ENCODE measurements at places on chromosomes 6 and 20.

DNA sequence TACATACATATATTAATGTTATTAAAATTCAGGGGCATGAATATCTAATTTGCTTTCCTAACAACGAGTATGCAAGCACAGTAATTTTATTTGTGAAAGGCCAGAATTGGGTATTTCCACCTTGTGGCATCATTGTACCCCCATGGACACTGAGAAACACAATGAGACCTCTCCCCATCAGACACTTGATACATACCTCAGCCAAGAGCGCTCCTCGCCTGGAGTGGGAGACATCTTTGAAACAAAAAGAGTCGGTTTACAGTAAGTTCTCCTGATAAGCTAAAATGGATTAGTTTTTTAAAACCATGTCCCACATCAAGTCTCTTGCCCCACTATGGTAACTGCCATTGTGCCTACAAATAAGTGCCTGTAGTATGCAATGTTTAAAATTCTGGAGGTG is 2.1 kb downstream of the CNR1 start:
- peak; percentile 14 for DNase-seq

- no peak for DNase-seq
Measured at GRCh38 chr6:36113703-36114102, 16.6 kb upstream of the MAPK13 start.

DNA sequence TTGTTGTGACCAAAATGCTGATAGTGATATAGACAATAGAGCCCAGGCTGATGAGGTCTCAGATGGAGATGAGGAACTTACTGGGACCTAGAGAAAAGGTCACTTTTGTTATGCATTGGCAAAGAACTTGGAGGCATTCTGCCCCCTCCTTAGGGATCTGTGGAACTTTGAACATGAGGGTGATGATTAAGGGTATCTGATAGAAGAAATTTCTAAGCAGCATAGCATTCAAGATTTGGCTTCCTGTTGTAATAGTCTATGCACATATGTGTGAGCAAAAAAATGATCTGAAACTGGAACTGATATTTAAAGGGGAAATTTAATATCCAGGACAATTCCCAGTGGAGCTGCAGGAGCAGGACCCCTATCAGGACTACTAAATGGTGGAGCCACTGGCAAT is 17.1 kb downstream of the HLA-A start:
- DNase-seq, result no peak

GRCh38 chr20:38620441-38620840 is 18.8 kb downstream of the ARHGAP40 start:
- DNase-seq, result peak; percentile 45

DNA sequence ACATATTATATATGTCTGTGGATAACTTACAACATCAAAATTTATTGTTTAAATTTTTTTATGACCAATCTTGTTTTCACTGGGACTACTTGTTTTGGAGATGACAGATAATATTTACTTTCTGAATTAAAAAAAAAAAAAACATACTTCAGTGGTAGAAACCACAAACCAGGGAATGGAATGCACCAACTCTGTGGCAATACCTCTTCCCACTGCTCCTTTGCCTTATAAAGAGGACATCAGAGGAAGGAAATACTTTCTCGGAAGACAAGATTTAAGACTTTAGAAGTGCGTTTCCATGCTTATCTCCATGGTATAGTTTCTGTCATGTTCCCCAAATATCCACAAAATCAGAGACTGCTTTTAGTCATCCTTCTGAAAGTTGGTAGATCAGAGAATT is 1241.1 kb upstream of the EYS start:
- DNase-seq, result no peak

- no peak for DNase-seq
Measured at GRCh38 chr6:33746036-33746600, 587 bp downstream of the IP6K3 start.

- no peak for DNase-seq
Measured at GRCh38 chr20:63273635-63274380, 1.2 kb downstream of the ARFGAP1 start.

GRCh38 chr20:48207505-48207904 is 422.2 kb upstream of the SULF2 start:
- no peak for DNase-seq

DNA sequence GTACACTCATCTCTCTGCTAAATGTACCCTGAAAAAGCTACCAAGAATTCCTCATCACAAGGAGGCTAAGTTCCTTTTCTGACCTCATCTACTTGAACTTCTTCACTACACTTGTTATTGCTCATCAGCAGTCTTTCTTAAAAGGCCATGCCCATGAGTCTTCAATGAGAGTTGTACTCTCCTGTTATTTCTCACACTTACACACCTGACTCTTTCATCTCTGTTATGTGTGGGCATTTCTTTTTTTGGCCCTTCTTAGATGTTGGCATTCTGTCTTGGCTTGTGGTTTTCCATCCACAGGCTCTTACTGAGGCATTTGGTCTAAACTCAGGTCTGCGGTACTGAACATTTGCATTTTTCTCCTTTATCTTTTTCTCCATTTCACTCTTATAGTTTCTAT is 10.7 kb upstream of the SLC17A1 start:
- no peak for DNase-seq

DNA sequence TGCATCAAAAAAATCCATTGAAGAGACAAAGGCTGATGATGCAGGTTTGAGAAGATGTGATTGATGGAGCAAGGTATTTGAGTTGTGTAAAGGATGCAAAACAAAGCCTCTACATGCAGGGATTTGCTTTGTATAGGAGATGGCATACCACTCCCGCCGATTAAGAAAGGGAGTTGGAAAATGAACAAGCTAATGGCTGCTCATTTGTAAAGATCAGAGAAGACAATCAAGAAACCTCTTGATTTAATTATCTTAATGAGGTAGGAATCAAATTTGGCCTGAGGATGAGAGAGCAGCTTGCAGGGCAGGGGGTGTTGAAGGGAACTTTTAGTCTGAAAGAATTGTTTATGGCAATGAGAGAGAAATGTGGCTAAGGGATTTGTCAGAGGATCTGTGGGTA is 448.2 kb upstream of the ADGRB3 start:
- DNase-seq, result peak; percentile 5

DNA sequence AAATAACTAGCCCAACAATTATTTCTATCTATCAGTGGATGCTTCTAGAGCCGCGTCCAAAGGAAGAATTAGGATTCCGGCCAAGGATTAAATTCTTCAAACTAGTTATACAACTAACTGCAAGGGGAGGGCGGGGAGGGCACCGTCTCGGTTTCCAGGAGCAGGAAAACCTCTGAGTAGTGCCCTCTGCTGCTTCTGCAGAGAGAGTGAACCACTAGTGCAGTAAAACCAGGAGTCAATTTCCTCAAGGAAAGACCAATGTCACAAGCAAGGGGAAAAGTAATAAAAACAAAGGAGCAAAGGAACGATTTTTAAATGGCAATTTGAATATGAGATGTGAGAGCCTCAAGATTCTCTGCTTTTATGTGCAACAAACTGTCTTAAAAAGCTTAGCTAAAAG is 16.5 kb upstream of the UBE2J1 start:
- no peak for DNase-seq

DNA sequence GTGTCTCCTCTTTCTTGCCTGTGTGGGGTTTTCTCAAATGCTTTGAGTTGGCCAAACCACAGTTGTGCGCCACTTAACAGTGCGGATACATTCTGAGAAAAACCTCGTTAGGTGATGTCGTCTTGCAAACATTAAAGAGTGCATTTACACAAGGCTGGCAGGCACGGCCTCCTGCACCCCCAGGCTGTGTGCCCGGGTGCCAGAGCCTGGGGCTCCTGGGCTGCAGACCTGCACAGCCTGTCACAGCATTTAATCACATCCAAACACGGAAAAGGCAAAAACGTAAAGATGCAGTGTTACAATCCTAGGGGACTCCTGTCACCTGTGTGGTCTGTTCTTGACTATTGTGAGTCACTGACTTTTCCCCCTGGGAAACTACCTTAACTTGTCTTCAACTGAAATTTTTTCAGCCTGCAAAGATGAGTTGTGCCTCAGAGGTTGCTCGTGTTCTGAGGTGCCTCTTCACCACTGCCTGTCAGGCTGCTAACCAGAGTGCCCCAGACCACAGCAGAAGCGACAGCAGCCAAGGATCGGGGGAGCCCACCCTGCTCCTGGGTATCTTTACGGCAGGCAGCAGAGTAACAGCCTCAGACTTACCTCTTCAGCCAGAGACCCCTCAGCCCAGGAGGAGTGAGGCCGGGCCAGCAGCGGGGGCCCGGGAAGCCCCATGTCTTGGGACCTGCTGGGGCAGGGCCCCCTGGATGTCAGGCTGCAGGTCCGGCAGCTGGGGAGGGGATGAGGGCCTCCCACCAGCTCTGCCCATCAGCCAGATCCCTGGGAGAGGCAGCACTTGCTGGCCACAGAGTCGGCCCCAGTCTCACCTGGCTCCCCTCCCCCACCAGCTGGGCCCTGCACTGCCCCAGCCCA is 683 bp upstream of the C20orf204 start:
- no peak for DNase-seq

- DNase-seq, result no peak
Measured at GRCh38 chr6:168195712-168196111, 116.7 kb upstream of the FRMD1 start.

DNA sequence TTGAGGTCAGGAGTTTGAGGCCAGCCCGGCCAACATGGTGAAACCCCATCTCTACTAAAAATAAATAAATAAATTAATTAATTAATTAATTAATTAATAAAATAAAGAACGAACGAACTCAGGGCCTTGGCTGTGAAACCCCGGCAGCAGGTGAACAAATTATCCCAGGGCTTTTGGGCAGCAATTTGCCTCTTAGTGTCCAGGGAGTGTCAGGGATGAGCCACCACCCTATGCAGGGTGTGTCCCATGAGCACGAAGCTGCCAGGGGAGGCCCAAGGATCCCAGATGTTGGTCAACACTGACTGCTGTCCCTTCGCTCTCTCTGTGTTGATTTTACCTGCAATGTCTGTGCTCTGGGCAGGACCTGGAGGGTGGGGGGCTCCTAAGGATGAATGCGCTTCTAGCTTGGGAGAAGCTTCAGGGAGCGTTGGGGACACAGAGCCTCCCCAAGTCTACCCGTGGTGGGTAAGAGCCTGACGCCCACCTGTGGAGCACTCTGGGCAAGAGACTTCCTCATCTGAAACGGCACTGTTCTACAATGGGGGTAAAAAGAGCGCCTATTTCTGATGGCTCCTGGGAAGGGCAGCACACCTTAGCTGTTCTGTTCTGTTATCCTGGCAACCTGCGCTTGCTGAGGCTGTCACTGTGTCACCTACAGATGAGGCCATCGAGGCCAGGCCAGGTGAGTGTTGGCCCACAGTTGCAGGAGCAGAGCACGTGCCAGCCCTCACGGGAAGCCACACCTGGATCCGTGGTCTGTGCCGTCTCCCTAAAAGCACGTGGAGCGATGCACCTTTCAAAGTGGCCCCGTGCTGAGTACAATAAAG is 125.5 kb upstream of the CDH4 start:
- DNase-seq, result no peak

GRCh38 chr6:126534401-126534800 is 194.5 kb downstream of the CENPW start:
- DNase-seq, result no peak

GRCh38 chr6:170250981-170251775 is 39.7 kb downstream of the DLL1 start:
- no peak for DNase-seq

DNA sequence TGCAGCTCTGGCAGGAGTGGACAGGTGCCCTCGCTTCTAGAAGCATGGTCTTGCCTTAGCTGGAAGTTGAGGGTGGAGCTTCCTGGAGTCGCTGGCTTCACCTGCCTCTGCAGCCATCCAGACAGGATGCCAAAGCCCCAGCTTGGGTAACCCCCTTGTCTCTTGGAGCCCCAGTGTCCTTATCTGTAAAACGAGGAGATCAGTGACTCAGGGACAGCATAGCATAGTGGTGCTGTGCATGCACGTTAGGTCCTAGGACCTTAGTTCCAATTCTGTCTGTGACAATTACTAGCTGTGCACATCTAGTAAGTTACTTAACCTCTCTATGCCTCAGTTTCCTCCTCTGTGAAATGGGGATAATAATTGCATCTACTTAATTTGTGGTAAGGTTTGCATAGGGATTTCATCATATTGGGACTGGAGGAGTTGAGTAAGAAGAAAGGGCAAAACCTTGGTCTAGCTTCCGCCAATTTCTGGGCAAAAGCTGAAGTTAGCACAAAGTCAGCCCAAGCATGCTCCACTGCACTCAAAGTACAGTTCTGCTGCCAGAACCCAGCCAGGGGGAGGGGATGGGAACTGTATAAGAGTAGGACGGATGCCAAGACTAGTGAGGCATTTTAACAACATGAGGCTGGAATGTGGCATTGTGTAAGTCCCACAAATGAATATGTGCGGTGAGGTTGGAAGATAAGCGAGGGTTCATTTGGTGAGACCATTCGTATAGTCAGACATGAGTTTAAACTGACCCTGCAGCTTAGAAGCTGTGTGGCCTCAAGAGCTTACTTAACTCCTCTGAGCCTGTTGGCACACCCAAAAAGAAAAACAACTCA is 24.5 kb downstream of the TOX2 start:
- no peak for DNase-seq

DNA sequence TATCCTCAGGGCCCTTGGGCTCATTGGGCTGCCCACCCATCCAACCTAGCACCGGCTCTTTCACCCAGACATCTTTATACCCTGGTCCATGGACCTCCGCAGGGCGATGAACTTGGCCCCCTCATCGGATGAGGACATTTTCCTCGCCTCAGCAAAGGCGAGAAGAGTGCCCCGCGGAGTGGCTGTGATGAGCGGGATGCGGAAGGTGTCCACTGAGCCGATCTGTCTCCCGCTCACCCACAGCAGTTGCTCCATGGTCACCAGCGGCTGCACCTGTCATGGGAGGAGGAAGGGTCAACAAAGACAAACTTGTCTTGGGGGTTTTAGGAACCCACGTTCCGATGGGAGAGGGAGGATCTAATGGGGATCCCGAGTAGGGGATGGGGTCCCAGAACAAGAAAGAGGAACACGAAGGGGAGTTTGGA is 690 bp downstream of the NEU1 start:
- no peak for DNase-seq

DNA sequence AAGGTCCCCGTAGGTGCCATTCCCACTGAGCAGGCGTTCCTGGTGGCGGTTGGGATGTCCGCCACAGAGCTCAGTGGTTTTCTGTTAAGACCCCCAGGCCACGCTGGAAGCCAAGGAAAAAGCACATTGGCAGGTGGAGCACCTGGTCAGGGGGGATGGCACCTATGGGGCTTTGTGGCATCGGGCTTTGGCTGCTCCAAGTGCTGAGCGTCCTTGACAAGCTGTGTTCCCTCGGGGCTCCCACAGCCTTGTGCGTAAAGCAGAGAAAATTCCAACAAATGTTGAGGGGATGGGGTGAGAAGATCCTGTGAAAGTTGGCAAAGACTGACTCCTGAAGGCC is 135.4 kb downstream of the JPH2 start:
- DNase-seq, result no peak

DNA sequence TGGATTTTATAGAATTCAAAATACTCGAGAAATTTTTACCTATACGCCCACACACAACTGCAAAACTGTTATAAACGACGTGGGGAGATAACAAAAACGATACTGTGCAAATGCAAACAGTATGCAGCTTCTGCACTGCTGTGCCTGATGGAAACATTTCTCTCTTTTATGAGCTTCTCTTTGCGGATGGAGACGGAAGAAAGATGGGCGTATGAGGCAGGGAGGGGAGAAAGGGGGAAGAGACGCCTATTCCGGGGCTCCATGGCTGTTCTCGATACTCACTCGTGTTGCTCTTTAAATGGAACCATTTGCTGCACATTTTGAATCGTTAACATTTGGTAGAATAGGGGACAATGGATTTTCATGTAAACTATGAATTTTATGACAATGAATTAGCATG is 69.1 kb upstream of the EXOC2 start:
- no peak for DNase-seq

GRCh38 chr6:143744551-143745165 is 66.9 kb downstream of the PHACTR2 start:
- DNase-seq, result peak; percentile 27

All from retina (tissue), 1 donor.